AG04450 (cell line): ENCODE measurements at places on chromosomes 2 and 18. TPM values are rescaled to one million over a fixed set of nuclear protein-coding genes. Genes with fewer than 3 reads are reported as not detected.

Gene EHD3
- 39.8 and 48.6 TPM in 2 replicates for polyA plus RNA-seq

Gene ZCCHC2
- 4.9 and 5.8 TPM in 2 replicates for polyA plus RNA-seq

Gene EVX2
- polyA plus RNA-seq = not detected in 2 replicates

Gene IDH1
- 111 and 148 TPM in 2 replicates for polyA plus RNA-seq

Gene HDAC4
- 5.6 and 8.9 TPM in 2 replicates for polyA plus RNA-seq
